ENCODE measurements at places on chromosomes 11 and 22.

DNA sequence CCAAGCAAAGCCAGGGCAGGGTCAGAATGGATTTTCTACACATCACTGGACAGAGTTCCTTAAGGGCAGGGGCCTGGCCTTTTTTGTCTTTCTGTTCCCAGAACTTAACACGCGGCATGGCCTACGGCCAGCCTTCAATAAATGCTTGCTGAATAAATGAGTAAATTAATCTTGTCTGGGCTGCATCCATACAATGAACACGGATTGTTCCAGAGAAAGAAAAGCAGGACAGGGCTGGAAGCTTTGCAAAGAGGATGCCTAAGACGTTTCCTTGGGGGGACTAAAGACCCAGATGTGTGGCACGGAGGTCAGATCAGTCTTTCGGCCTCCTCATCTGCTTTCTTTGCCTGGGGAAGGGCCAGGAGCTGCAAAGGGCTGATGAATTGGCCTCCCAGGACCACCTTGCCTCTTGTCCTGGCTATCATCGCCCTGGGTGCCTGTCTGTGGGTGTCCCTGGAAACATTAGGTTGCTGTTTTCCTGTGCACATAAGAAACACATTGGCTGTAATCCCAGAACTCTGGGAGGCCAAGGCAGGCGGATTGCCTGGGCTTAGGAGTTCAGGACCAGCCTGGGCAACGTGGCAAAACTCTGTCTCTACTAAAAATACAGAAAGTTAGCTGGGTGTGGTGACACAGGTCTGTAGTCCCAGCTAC is 20.8 kb upstream of the RFPL3 start:
- DNase-seq = no peak

GRCh38 chr22:20058989-20059770 is 20.9 kb upstream of the DGCR8 start:
- no peak for DNase-seq

DNA sequence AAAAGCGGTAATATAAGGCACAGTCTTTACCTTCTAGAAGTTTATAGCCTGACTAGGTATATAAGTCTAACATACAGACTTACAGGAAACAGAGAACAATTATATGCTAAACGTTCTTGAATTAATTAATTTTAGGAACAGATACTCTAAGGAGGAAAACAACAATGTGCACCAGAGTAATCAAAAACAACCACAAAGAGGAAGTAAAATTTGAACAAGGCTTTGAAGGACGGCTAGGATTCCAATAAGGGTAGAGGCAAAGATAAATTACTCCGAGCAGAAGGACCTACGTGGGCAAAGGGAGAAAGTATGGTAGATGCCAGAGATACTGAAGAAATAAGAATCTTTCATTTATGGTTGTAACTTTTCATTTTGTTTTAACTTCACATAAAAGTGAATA is 54.4 kb downstream of the ENTHD1 start:
- DNase-seq = no peak

GRCh38 chr22:34804604-34805003 is 261.4 kb upstream of the ISX start:
- DNase-seq = no peak

DNA sequence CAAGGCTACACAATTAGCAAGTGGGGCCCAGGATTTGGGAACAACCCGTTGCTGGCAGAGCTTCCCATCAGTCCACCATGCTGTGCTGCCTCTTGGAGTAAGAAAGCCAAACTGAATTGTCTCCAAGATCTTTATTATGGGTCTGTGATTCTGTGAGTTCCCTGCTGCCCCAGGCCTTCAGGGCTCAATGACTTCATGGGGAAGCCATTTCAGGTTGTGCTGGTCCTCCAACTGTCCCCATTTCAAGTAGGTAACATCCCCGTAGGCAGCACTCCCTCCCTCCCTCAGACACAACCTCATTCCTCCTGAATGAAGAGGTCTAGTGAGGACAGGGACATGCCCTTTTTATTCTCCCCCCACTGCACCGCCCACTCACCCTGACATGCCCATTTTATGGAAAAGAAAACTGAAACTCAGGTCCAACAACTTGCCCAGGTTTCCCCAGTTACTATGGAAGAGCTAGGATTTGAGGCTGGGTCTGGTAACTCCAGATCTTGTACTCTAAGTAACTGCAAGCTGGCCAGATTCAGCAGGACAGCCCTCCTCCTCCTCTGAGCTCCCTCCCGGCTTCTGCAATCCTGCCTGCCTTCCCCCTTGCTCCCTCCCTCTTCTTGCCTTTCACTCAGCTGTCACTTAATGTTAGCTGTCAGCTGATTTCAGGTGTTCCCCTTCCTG is 8.2 kb upstream of the YWHAH start:
- no peak for DNase-seq
